Mesothelial cell of epicardium (in vitro differentiated cells): ENCODE measurements at places on chromosomes 13 and 19. TPM values are rescaled to one million over a fixed set of nuclear protein-coding genes. Genes with fewer than 3 reads are reported as not detected.

The ZNF558 gene
- 81.2 to 83.7 TPM (median 81.4 TPM) in 3 replicates for total RNA-seq

DNA sequence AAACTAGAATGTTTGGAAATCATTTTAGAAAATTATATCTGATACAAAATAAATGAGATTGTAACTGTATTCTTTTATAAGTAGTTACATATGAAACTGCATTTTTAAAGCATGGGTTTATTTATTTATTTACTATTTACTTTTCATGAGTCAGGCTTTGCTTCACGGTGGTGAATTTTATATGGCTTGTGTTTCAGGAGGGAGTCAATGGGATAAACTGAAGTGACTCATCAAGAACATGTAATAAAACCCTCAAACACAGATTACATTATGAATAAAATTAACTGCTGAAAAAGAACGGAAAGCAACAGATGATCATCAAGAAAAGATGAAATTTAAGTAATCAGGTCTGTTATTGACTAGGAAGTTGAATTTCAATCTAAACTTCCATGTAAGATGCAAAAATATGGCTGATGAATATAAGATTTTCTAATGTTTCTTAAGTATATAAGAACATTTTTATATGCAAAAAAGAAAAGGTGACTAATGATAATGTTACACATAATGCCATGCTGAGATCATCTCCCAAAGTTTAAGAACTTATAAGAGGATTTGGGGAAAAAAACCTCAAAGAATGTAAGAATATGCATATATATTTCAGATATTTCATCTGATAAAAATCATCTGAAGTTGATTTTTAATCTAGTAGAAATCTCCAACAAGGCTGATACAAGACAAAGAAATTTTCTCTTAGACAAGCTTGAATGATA, 383.6 kb downstream of the SLITRK1 start:
- H3K36me3 ChIP-seq: no peaks in the 10 kb centered on the region
- H3K4me3 ChIP-seq: no peak overlapping the region
- no peaks in the 10 kb centered on the region for H3K4me1 ChIP-seq
- H3K27me3 ChIP-seq: no peaks in the 10 kb centered on the region
- no peak overlapping the region for H3K27ac ChIP-seq
- no peak for DNase-seq

DNA sequence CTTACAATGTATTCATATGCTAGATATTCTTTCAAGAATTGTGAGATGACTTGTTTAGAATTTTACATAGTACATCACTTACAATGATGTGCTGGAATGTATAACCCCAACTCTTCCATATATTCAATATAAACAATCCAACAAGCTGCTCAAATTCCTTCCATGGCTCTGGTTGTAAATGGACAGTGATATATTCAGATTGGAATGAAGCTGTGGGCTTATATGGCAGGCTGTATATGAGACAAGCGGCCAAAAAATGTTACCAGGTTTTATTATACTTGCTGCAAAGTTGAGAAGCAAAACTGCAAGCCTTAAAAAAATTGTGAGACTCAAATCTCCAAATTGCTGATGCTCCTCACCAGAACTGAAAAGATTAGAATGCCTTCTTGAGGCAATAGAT, 83.6 kb upstream of the KLF12 start:
- H3K27ac ChIP-seq: no peak overlapping the region
- H3K27me3 ChIP-seq: no peaks in the 10 kb centered on the region
- no peak overlapping the region for H3K4me3 ChIP-seq
- no peaks in the 10 kb centered on the region for H3K36me3 ChIP-seq

The S1PR4 gene
- total RNA-seq: not detected in 3 replicates

The SIX5 gene
- total RNA-seq: 44.3 to 50.3 TPM (median 47.3 TPM) in 3 replicates

GRCh38 chr19:58566989-58567388, 6.1 kb downstream of the MZF1 start:
- DNase-seq: no peak
- peaks cover 3% of the 10 kb centered on the region for H3K4me1 ChIP-seq
- H3K36me3 ChIP-seq: peaks cover 3% of the 10 kb centered on the region
- H3K27me3 ChIP-seq: no peaks in the 10 kb centered on the region

- H3K27me3 ChIP-seq: no peaks in the 10 kb centered on the region
- H3K4me1 ChIP-seq: no peaks in the 10 kb centered on the region
- no peak overlapping the region for H3K4me3 ChIP-seq
- DNase-seq: no peak
- H3K27ac ChIP-seq: no peak overlapping the region
Observed at GRCh38 chr13:41231025-41231677, 32.2 kb downstream of the MTRF1 start.

DNA sequence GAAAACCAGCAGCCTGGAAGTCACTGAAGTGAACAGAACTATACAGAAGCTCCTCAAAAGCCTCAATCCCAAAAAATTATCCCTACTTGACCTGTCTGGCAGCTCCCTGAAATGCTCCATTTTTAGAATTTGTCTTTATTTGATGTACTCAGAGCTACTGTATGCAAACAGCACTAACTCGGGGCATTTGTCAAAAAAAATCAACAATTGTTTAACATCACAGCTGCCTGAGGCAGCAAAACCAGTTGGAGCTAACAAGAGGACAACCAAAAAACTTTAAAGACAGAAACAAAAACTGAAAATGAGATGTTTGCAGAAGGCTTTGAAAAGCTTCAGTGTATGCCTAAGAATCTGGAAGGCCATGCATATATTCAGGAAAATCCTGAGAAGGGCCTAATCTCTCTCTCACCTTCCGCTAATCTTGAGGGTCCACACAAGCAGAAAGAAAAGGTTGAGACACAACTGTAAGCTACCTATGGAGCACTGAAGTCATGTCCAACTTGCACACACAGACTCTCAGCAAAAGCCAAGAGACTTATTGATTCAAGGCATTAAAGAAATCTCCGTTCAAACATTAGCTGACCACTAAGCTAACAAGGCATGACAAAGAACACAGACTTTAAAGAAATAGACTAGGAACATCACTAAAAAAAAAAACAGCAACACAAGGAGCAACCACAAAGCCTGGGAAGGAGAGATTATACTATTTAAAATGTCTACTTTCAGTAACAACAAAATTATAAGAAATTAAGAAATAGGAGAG, 16.1 kb downstream of the VWA8 start:
- no peak overlapping the region for H3K27ac ChIP-seq
- H3K27me3 ChIP-seq: no peaks in the 10 kb centered on the region
- peaks cover 41% of the 10 kb centered on the region for H3K36me3 ChIP-seq

- no peak overlapping the region for H3K4me3 ChIP-seq
- H3K27me3 ChIP-seq: no peaks in the 10 kb centered on the region
- H3K4me1 ChIP-seq: peaks cover 8% of the 10 kb centered on the region
- H3K27ac ChIP-seq: no peak overlapping the region
- no peaks in the 10 kb centered on the region for H3K36me3 ChIP-seq
Observed at GRCh38 chr19:5155586-5156210, 184.9 kb downstream of the PTPRS start.

DNA sequence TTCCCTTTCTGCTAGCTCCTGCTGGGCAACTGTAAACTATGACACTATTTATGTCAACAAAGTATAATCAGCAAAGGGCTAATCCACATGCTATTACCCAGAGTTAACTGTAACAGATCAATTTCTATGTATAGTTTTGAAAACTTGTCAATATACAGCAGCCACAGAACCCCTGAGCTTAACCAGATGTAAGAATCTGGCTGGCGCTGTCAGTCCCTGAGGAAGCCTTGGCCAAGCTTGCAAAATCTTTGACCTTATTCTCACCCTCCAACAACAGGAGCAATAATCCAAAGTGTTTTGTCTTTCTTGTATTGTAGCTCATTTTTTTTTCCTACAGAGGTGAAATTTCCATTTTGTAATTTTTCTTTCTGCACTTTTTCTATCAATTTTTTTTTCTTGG, 1230.1 kb upstream of the SLC10A2 start:
- H3K4me3 ChIP-seq: no peak overlapping the region
- H3K27me3 ChIP-seq: no peaks in the 10 kb centered on the region
- no peak overlapping the region for H3K27ac ChIP-seq

The HPN gene
- total RNA-seq: 20.3 to 22.9 TPM (median 21.3 TPM) in 3 replicates

The CTXN1 gene
- total RNA-seq: 50.5 to 53.6 TPM (median 51.2 TPM) in 3 replicates

The CBY2 gene
- total RNA-seq: not detected in 3 replicates

The ZNF83 gene
- 143 to 152 TPM (median 145 TPM) in 3 replicates for total RNA-seq

DNA sequence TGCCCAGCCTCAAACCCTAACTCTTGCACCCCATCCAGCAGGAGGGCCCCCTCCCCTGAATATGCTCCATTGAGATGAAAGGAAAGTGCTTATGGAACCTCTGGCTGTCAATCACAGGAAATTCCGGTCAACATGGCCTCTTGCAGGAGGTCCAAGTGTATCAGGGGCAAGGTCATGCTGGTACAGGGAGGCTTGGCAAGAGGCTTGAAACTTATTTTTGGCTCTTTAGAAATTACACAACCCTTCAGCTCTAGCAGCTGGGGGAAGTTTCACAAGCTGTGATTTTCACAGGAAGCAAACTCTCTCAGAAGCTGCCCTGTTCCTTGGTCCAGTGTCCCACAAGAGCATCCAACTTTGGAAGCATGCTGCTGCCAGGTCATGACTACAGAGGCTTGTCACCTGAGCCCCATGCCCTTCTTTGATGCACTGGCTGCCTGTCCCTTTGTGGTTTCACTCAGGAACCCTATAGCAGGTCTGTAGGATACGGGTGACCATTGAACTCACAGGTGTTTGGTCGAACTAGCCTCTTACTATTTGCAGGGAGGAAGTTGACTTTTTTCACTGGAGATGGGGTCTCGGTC, 8.4 kb downstream of the ASF1B start:
- DNase-seq: no peak
- H3K36me3 ChIP-seq: no peaks in the 10 kb centered on the region
- H3K4me3 ChIP-seq: no peak overlapping the region
- H3K27me3 ChIP-seq: no peaks in the 10 kb centered on the region

- no peak overlapping the region for H3K27ac ChIP-seq
- H3K27me3 ChIP-seq: no peaks in the 10 kb centered on the region
- no peak for DNase-seq
- H3K4me3 ChIP-seq: no peak overlapping the region
- H3K4me1 ChIP-seq: peaks cover 10% of the 10 kb centered on the region
Observed at GRCh38 chr13:48500652-48501197, 32.2 kb downstream of the RCBTB2 start.

The PRTN3 gene
- 0.23 TPM in 1 of 3 replicates, not detected in the others for total RNA-seq

The ZSCAN1 gene
- 1.7 to 3.5 TPM (median 2.9 TPM) in 3 replicates for total RNA-seq

The OR7A5 gene
- total RNA-seq: not detected in 3 replicates
